ENCODE measurements at places on chromosomes 4 and X.

GRCh38 chr4:6960628-6961412 is 51.2 kb downstream of the TBC1D14 start:
- no peak for DNase-seq

DNA sequence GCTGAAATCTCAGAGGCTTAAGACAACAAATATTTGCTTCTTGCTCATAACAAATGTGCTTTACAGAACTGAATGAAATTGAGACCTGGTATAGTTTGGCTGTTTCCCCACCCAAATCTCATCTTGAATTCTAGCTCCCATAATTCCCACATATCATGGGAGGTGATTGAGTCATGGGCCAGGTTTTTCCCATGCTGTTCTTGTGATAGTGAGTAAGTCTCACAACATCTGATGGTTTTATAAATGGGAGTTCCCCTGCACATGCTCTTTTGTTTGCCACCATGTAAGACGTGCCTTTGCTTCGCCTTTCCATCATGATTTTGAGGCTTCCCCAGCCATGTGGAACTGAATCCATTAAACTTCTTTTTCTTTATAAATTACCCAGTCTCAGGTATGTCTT is 221.1 kb upstream of the DIPK2B start:
- DNase-seq: no peak

DNA sequence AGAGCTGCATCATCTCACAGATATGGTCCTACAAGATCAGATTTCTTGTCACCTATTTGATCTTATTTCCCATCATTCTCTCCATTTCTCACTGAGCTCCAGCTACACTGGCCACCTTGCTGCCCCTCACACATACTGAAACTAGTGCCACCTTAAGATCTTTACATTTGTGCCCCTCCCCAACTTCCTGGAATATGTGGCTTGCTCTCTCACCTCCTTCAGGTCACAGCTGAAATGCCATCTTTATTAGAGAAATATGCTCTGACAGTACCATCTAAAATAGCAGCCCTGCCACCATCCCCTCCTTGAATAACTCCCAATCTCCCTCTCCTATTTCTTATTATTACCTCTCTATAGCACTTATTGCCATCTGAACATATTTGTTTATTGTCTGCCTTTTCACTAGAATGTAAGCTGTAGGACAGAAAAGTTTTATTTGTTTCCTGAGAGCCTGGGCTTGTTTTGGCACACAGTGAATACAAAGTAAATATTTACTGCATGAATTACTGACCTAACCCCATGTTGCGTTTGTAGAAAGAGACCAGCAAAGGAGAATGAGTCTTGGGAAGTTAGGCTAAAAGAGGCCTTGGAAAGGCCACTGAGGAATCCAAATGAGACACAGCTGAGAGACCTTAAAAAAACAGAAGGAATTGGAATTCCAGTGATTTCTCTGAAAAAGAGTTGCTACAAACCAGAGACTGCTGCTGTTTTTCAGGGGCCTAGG is 22.7 kb downstream of the DYNLT3 start:
- no peak for DNase-seq

DNA sequence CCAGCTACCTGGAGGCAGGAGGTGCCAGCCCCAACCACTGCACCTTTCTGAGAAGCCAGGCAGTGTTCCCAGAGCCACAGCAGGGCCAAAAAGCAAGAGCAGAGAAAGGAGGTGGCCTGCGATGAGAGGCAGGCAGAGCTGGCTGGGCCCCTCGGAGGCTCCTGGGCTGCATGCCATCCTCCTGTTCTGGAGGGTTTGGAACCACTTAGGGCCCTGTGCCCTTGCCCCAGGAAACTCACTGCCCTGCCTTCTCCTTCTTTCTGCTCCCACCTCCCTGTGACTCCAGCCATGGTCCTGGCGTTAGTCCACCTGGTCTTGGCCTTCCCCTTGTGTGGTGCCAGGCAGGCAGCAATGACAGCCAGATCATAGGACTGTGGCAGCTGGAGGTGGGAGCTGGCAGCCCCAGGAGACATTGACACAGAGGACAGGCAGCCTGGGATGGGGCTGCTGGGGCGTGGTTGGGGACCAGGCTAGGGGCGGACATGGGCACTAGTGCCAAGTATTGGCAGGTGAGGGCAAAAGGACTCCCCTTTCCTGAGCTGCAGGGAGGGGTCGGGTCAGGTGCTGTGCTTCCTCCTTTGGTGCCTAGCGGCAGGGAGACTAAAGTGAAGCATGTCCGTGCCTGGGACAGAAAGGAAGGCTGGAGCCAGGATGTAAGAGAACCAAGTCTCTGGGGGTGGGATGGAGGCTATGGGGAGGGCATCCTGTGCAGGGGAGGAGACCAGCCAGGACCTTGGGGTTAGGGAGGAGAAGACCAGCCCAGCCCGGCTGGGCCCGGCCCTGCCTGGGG is 1.4 kb downstream of the APLN start:
- DNase-seq: no peak

- DNase-seq: no peak
Measured at GRCh38 chrX:15413101-15413500, 28.9 kb upstream of the VEGFD start.

DNA sequence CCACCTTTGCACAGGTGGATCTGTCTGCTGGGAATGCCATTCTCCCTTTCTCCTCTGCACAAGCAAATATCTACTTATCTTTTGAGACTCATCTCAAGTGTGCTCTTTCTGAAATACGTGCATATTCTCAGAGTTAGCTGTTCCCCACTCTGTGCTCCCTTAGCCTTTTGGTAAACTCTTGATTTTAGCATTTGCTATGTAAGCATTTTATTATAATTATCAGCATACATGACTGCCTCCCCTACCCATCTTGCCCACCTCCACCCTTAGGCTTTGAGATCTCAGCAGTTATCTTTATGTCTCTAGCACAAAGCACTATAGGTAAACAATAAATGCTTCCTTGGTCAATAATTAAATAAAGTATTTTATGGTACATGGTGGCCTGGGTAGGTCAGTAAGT is 11.5 kb downstream of the DRP2 start:
- no peak for DNase-seq

DNA sequence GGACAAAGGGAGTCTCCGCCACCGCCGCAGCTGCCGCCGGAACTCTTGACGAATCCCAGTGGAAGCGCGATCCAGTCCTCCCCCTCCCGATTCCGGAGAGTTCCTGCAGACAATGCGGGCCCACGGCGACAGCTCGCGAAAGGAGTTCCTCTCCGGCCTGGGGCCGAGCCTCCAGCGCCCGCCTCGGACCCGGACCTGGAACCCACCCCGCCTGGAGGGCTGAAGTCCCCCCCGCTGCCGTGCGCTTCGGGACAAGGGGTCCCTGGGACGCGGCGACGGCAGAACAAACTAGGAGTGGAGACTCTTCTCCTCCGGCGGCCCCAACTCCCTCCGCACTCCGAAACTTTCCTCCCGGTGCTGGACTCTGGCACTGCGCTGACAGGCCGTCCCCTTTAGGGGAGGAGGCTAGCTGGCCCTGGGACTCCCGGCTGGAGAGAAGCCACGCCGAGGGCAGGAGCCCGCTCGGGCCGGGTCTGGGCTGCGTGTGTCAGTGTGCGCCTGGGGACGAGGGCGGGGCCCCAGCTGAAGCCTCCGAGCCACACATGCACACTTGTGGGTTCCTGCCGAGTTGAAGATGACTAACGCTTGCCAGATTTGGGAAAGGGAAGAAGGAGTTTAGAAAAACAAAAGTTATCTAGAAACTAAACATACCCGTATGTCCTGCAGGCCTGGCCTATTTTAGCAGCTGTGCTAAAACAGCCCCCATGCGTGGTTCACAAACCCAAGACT is at the start of gene ANTXR2:
Gene ANTXR2 (minus strand): TSS at position 486 of the 729 bp plus-strand sequence. CDS start 669 bp downstream, outside the sequence.
- peak; percentile 62 for DNase-seq

DNA sequence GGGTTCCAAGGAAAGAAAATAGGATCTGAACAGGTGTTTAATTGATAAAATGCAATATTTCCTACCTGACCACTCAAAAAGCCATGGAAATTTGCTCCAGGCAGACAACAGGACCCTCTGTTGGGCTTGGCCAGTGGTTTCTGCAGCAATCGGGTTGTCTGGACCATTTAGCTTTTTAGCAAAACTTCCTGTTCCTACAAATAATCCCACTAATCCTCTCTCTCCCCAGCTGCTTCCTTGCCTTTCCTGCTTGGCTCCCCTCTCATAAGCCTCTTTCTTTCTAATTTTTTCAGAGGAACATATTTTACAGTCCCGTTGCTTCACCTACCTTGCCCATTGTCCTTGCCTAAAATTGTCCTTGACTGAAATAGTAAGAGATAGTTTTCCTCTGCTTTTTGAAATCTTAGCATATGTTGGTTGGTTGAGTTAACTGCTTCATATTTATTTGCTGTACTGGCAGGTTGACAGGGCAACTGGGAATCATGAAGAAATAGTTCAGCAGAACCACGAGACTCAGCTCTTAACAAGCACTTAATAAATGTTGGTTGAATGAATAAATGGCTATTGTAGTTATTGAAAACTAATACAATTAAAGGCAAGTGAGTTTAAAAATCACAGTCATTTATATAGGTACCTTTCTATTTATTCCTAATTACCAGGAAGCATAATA is 259.8 kb downstream of the KCNIP4 start:
- DNase-seq: no peak

- DNase-seq: no peak
Measured at GRCh38 chr4:124869961-124870495, 157.5 kb upstream of the ANKRD50 start.

- no peak for DNase-seq
Measured at GRCh38 chrX:64994131-64994798, 18.0 kb upstream of the ZC4H2 start.

Data from stimulated activated naive CD8-positive, alpha-beta T cell treated with anti-CD3 and anti-CD28 coated beads, Interleukin-15, amount 100 ng/mL, for 72 hours (primary cell).